ENCODE measurements at places on chromosomes 12 and 14. TPM values are rescaled to one million over a fixed set of nuclear protein-coding genes. Genes with fewer than 3 reads are reported as not detected.

Gene TAS2R50
- total RNA-seq = 1.0 TPM

Gene SMIM41
- total RNA-seq = not detected

DNA sequence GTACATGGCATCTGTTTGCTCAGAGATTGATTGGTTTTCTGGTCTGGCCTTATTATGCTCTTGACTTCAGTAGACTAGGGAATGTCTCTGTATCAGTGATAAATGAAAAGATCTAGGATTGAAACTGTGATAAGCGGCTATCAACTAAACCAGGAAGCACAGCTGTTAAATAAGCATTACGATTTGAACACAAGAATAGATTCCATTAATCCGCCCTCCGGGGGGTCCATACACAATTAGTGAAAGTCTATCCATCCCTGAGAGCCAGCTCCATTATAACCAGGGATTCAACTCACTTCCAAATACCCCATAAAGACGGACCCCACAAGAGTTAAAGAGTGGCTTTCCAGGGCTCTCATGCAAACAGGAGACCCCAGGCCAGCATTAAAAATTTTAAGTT lies 279.0 kb downstream of the GRIN2B start:
- no peak overlapping the region for H3K4me3 ChIP-seq
- peaks cover 5% of the 10 kb centered on the region for H3K27me3 ChIP-seq
- no peak overlapping the region for H3K27ac ChIP-seq
- H3K36me3 ChIP-seq = no peaks in the 10 kb centered on the region
- no peaks in the 10 kb centered on the region for H3K4me1 ChIP-seq

GRCh38 chr12:99984271-99985128 lies at the start of gene ANKS1B:
ANKS1B (minus strand) TSS chr12:99984936; CDS start chr12:99984237, 699 bp downstream.
- no peaks in the 10 kb centered on the region for H3K36me3 ChIP-seq
- H3K27me3 ChIP-seq = peaks cover 62% of the 10 kb centered on the region
- DNase-seq = peak; percentile 51
- peak within 1 kb of the TSS; percentile 89 for H3K4me3 ChIP-seq
- no peak within 1 kb of the TSS for H3K27ac ChIP-seq
- peaks cover 10% of the 10 kb centered on the region for H3K4me1 ChIP-seq

DNA sequence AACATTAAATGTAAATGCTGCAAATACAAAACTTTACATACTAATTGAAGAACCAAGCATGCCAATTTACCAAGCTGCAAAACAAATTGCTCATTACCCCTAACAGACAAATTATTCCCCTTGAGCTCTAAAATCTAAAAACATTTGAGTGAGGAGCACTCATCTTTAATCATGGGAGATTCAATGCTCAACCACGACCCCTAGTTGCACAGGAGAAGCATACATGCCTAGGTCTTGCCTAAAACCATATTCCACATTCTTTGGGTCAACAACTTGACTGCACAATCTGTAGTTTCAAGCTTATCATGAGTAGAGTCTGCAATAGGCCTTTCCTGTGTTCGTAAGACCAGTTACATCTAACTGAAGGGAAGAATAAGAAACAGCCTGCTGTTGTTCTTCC lies 69.7 kb downstream of the MGAT4C start:
- H3K4me3 ChIP-seq = no peak overlapping the region
- no peak overlapping the region for H3K27ac ChIP-seq
- H3K27me3 ChIP-seq = no peaks in the 10 kb centered on the region
- no peak for DNase-seq
- H3K4me1 ChIP-seq = no peaks in the 10 kb centered on the region
- no peaks in the 10 kb centered on the region for H3K36me3 ChIP-seq

DNA sequence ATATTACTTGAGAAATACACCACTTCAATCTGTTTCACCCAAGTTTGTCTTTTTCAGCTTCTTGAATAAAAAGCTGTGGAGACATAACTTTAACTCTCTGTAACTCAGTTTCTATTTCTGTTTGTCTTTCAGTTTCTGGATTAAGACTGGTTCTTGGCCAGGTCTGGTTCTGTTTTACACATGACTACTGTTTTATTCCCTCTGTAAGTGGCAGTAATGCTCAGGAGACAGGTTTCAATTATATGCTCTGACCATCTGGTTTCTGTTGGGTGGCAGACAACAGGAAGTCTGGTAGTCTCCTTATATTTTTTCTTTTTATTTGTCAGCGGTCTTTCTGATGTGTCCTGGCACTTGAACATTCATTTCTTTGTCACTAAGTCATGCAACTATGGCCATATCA lies 102.9 kb downstream of the RPS29 start:
- no peaks in the 10 kb centered on the region for H3K27me3 ChIP-seq
- H3K4me1 ChIP-seq = peaks cover 9% of the 10 kb centered on the region
- H3K4me3 ChIP-seq = no peak overlapping the region
- H3K27ac ChIP-seq = no peak overlapping the region
- DNase-seq = no peak

GRCh38 chr14:72736786-72737559 lies 156.9 kb downstream of the DPF3 start:
- DNase-seq = no peak
- peaks cover 3% of the 10 kb centered on the region for H3K27me3 ChIP-seq
- no peak overlapping the region for H3K27ac ChIP-seq
- no peaks in the 10 kb centered on the region for H3K36me3 ChIP-seq
- no peak overlapping the region for H3K4me3 ChIP-seq
- peaks cover 3% of the 10 kb centered on the region for H3K4me1 ChIP-seq

GRCh38 chr12:7485095-7485494 lies 18.5 kb downstream of the CD163 start:
- no peak overlapping the region for H3K27ac ChIP-seq
- H3K4me3 ChIP-seq = no peak overlapping the region
- DNase-seq = no peak
- no peaks in the 10 kb centered on the region for H3K4me1 ChIP-seq
- H3K27me3 ChIP-seq = no peaks in the 10 kb centered on the region

GRCh38 chr14:68417009-68417650 lies 375.7 kb downstream of the ZFP36L1 start:
- no peak for DNase-seq
- H3K4me1 ChIP-seq = peaks cover 45% of the 10 kb centered on the region
- no peak overlapping the region for H3K27ac ChIP-seq
- peaks cover 6% of the 10 kb centered on the region for H3K36me3 ChIP-seq
- no peak overlapping the region for H3K4me3 ChIP-seq
